ENCODE measurements at places on chromosomes 16 and 17. TPM values are rescaled to one million over a fixed set of nuclear protein-coding genes. Genes with fewer than 3 reads are reported as not detected.
A peak's percentile ranks its signal among the peaks of the same experiment; 100 is the strongest.

- peak; percentile 76 for DNase-seq
These were observed 82.2 kb downstream of the PLXDC1 start for GRCh38 chr17:39069114-39069756.

- DNase-seq = peak; percentile 90
These were observed at the start of gene GOT2 for GRCh38 chr16:58733671-58734458. Gene GOT2, minus strand, starts transcription at chr16:58734316. Its CDS starts 88 bp downstream, at chr16:58734228.

The TBX6 gene
- 4.5 TPM for total RNA-seq

The NARF gene
- total RNA-seq = 151 TPM

All from OCI-LY7 (cell line).